Progenitor cell of endocrine pancreas (in vitro differentiated cells): ENCODE measurements at places on chromosomes 5 and 9.

DNA sequence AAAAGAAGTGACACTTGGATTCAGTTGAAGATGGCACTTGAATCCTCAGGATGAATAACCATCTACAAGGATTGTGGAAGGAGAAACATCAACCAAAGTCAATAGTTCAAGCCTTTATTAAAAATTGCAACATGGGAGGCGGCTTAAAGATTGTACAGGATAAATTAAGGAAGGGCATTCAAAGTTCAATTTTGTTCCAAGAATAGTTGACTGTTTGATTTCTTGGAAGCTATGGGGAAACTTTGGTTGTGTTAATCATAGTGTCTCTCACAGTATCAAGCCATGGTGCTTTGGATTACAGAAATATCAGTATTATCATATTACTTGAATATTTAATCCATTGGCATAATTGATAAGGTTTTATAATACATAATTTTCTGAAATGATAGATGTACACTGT is 1844.3 kb downstream of the MAT2B start:
- no peak for DNase-seq

DNA sequence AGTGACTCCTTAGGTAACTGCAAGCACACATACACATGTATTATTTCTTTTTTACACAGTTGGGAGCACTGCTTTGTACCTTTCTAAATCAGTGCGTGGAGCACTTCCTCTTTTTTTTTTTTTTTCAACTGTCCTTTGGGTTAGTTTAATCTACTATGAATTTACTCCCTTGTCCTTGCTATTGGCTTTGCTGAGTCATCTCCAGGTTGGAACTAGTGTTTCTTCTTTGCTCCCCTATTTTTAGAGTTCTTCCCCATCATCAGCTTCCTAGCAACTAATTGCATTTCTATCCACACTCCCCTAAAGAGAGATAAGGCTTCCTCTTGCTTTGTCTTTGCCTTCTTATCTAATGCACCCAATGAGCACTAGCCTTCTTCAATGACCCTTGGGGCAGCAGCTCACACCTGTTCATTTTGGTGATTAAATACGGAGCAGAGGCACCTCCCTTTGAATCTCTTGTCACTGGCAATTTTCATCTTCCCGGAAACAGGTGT is 24.3 kb downstream of the S100Z start:
- no peak for DNase-seq

- DNase-seq: no peak
Measured at GRCh38 chr5:16427587-16427986, 38.0 kb downstream of the ZNF622 start.

DNA sequence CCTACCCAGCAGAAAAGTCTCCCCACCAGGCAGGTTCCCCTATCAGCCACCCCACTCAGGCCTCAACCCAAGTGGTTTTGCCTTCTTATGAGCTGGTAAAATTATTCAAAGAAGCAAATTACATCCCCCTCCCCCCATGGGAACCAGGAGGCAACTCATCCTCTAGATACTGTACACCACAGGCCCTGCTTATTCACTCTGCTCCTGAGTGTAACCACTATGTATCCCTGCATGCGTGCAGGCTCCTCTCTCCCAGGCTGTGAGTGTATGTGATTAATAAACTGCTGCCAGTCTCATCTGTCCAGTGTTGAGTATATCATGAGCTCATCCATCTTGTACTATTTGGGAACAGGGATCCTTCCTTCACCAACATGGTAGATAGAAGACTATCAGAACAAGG is 8.6 kb downstream of the KCTD16 start:
- DNase-seq: no peak

- DNase-seq: no peak
Measured at GRCh38 chr9:133710661-133711427, 27.3 kb downstream of the SARDH start.

DNA sequence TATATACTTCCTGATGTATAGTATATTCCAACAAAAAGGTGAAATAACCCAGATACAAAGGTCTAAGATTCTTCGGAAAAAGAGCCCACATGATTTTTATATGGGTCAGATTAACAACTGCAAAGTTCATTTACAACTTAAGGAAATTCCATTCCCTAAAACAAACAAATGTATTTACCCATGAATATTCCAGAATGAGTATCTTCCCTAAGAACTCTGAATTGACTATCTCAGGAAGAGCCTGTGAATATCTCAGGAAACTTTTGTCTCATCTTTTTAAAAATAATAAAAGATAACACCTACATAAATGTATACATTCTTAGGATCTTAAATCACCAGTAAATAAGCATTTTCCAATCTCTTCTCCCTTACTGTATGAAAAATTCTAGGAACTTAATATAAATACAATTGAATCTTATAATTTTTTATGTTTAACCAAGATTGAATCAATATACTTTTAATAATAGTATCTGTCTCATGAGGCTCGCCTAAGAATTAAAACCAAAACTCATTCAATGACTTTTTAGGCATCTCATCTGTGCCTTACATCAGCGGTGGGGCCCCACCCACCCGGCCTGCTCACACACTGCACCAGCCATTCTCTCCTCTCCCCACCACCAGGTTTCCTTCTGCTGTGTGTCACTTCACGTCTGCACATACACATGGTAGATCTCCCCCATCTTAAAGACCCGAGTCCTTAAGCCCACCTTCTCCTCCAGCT is 78.1 kb downstream of the RAPGEF1 start:
- no peak for DNase-seq

- DNase-seq: no peak
Measured at GRCh38 chr5:110612794-110613247, 113.7 kb downstream of the TMEM232 start.
